ENCODE measurements at places on chromosomes 6 and 20. TPM values are rescaled to one million over a fixed set of nuclear protein-coding genes. Genes with fewer than 3 reads are reported as not detected.

CLVS2 gene
- not detected for total RNA-seq

THEMIS gene
- 0.19 TPM for total RNA-seq

SLC17A2 gene
- not detected for total RNA-seq

MYT1 gene
- total RNA-seq: not detected

FRS3 gene
- total RNA-seq: 0.56 TPM

HUS1B gene
- 0.77 TPM for total RNA-seq

ZKSCAN4 gene
- total RNA-seq: 4.8 TPM

NMBR gene
- total RNA-seq: 0.28 TPM

BPIFB2 gene
- not detected for total RNA-seq

SLC4A11 gene
- total RNA-seq: 0.38 TPM

MAP7 gene
- total RNA-seq: 1.4 TPM

DTD1 gene
- 97.8 TPM for total RNA-seq

C4B gene
- total RNA-seq: 1.9 TPM

GHRH gene
- total RNA-seq: not detected

WTAP gene
- total RNA-seq: 125 TPM

RIPPLY2 gene
- total RNA-seq: not detected
